Stimulated activated CD8-positive, alpha-beta memory T cell treated with anti-CD3 and anti-CD28 coated beads, Interleukin-7, amount 100 ng/mL, for 1 hour (primary cell): ENCODE measurements at places on chromosomes 13 and 19.

- no peak for DNase-seq
Measured at GRCh38 chr13:76939215-76939614, 9.1 kb upstream of the ACOD1 start.

- DNase-seq = no peak
Measured at GRCh38 chr13:95003019-95003813, 290.9 kb upstream of the SOX21 start.

DNA sequence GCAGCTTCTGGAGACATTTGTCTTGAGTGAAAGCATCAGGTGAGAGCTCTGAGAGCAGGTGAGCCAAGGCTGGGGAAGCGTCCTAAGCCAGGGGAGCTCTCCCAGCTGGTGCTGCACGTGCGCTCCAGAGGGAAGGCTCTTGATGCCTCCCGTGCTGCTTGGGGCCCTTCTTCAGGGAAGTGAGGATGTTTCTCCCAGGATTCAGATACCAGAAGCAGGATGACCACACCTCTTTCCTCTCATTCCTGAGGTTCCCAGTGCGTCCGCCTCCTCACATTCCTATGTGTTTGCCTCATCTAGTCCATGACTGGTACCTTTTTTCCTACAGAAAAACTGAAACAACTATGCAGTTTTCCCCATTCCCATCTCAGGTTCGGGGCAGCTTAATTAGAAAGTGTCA is 231.0 kb upstream of the IRS2 start:
- DNase-seq = no peak

DNA sequence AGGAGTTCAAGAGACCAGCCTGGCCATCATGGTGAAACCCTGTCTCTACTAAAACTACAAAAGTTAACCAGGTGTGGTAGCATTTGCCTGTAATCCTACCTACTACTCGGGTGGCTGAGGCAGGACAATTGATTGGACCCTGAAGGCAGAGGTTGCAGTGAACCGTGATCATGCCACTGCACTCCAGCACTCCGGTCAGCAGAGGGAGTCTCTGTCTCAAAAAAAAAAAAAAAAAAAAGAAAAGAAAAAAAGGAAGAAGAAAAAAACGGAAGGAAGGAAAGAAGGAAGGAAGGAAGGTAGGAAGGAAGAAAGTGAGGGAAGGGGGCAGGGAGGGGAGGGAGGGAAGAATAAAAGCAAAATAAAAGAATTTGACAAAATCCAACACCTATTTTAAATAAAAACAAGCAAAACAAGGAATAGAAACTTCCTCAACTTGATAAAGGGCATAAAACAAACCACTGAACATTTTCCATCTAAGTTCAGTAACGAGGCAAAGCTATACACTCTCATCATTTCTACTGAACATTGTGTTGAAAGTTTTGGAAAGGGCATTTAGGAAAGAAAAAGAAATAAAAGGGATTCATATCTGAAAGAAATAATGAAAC is 411.6 kb upstream of the SLITRK5 start:
- no peak for DNase-seq

DNA sequence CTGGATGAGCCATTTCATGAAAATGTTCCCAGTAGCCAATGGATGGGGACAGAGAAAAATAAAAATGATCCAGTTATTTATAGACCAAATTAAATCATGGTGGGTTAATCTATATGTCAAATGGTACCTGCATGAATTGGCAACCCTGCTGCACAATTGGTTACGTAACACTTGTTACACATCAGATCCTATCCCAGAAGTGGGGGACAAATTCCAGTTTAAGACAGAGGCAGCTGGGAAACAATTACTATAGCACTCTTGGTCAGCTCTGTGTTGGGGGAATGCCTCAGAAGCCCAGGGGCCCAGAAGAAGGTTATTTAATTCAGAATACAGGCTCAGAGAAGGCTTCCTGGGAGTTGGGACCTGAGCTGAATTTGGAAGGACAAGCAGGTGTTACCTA is 81.1 kb upstream of the FLT1 start:
- DNase-seq = no peak
